ENCODE measurements at places on chromosomes 2 and 18.

DNA sequence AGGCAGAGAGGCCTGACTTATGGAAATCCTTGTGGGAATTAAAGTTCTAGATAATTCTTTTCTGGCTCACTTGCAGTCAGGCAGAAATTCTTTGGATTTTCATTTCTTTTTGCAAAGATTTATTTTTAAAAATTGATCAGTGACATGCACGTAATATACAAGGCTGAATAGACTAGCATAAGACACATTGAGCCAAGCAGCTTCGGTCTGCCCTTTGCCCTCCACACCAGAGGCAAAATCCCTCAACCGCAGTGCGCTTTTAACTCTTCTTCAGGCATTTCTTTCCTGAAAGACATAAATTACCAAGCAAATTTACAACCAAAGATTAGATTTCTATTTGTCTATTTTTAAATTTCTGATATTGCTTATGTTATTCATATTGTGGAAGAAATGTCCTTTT is 227.9 kb downstream of the LOXHD1 start:
- no peak for DNase-seq

GRCh38 chr2:225599856-225600255 is 200.3 kb downstream of the NYAP2 start:
- no peak for DNase-seq

GRCh38 chr2:157229572-157229971 is 27.9 kb upstream of the GALNT5 start:
- no peak for DNase-seq

DNA sequence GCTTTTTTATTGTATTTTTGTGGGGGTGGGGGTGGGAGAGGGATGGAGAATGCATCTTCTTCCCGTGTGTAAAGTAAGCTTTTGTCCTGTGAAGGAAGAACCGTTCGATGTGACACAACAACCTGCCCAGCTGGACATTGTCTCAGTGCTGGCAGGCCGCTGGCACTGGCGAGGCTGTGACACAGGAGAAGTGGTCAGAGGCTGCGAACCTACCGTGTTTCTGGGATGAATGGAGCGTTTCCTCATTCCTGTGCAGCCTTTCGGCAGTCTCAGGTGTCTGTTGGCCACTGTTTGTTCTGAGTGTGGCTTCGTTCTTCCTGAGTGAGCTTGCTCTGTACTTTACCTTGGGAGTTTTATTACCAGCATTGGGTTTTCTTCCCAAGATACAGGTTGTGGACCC is 8.0 kb downstream of the RAMP1 start:
- DNase-seq: no peak

DNA sequence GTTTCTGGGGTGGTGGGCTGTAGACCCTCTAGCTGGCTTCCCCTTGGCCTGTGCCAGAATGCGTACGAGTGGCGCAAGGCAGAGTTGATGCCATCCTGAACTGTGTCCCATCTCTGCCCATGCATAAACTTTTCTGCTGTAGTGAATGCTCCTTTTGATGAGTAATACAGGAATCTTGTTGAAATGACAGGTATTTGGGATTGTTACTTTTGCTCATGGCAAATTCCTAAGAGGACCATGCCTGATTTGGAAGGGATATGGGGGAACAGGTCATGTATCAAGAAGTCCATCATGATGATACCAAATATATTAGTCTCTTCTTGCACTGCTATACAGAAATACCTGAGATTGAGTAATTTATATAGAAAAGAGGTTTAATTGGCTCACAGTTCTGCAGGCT is 648.0 kb downstream of the SLC4A3 start:
- DNase-seq: no peak

- no peak for DNase-seq
Measured at GRCh38 chr2:47087051-47087450, 68.1 kb downstream of the STPG4 start.

DNA sequence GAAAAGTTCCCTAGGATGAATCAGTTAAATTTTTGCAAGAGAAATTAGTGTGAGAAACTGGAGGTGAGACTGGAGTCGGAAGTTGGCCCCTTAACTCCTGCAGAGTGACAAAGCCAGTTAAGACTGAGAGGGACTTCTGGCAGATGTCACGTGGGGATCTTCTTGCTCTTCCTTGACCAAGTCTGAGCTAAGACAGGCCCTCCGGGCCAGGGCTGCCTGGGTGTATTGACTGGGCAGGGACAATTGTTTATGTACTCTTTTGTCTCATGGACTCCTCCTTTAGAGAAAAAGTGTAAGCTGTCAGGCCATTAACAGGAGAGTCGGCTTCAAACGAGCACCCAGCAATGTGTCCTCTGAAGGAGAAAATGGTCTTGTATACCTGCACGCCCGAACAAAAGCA is 48.6 kb upstream of the RALBP1 start:
- no peak for DNase-seq

DNA sequence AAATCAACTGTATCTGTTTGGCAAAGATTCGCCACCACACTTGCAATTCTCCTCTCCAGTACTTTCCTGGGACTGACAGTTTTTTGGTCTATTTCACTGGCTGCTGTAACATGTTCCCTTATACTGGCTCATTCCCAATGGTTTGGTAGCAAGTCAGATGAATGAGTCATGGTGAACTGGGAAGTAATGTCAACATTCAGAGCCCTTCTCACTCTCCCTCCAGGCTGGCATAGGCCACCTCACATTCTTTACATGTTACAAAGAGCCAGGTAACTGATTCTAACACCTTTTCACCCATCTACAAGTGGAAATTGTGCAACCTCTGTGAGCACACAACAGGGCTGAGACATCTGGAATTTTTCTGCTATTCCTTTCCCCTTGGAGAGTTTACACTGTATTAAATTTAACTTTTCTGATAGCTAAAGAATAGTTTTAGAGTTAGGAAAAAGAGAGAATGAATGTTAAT is 111.3 kb upstream of the TLK1 start:
- DNase-seq: no peak

GRCh38 chr18:37551249-37551648 is 14.3 kb downstream of the CELF4 start:
- DNase-seq: no peak

DNA sequence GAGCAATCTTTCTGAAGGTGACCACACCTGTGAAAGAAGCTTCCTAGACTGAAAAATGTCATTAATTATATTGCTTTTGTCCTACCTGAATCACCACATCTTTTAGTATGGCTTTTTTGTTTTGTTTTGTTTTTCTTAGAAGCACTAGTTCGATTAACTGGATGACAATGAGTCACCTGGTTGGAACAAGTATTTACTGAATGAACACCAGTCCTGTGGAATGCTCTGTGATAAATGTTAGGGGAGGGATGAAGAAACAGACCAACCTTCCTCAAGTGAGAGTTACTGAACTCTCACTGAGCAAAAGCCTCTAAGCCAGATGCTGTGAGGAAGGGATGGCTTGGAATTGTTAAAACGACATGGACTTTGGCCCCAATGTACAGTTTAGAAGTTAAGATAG is 26.8 kb upstream of the DCC start:
- DNase-seq: no peak

GRCh38 chr18:12030670-12031069 is 49.4 kb downstream of the IMPA2 start:
- DNase-seq: no peak

DNA sequence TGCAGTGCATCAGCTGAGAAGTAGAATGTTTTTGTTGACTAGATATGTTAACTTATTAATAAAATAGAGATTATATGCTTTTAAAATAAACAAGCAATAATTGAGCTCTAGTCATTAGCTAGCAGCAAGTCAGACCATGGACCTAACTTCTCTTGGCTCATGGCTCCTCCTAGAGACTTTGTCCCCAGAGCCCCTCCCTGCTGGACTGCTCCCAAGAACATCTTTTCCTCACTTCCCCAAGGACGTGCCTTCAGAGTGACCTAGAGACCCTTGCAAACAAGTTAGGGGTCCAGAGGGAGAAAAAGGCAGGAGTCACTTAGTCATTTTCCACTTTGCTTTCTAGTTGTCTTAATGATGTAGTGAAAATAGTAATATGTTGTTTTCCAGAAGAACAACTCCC is 312.5 kb upstream of the NRP2 start:
- no peak for DNase-seq

GRCh38 chr2:168679741-168680310 is 122.6 kb upstream of the NOSTRIN start:
- DNase-seq: no peak

DNA sequence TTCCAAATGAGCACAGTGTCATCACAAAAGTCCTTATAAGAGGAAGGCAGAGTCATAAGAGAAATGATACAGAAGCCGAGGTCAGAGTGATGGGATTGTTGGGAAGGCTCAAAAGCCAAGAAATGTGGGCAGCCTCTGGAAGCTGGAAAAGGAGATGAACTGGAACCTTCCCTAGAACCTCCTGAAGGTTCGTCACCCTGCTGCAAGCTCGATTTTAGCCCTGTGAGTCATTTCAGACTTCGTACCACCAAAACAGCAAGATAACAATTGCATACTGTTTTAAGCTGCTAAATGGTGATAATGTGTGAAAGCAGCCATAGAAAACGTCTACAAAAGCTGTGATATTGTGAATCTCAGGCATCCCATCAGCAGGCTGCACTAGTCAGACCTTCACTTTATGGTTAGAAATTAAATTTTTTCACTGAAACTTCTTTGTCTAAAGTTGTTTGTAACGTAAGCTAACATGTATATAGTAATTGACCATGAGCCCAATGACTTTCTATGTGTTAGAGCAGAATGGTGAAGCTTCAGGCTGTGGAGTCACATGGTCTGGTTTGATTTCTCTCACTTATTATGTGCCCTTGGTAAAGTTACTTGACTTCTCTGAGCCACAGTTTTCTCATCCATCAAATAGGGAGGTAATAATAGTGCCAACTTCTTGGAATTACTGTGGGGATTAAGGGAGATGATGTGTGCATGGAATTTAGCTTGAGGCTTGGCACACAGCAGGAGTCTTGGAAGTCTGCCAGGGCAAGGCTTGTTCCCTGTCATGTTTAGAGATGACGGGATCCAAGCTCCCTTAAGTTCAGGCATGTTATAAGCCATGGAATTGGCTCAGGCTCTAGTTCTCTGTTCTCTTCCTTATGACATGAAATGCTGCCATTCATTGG is 132.0 kb upstream of the CCDC195 start:
- DNase-seq: no peak

- DNase-seq: no peak
Measured at GRCh38 chr2:113697516-113697915, 58.9 kb downstream of the SLC35F5 start.

GRCh38 chr2:189347540-189347939 is 93.7 kb upstream of the WDR75 start:
- no peak for DNase-seq

- no peak for DNase-seq
Measured at GRCh38 chr2:10228611-10229365, 73.9 kb upstream of the HPCAL1 start.

DNA sequence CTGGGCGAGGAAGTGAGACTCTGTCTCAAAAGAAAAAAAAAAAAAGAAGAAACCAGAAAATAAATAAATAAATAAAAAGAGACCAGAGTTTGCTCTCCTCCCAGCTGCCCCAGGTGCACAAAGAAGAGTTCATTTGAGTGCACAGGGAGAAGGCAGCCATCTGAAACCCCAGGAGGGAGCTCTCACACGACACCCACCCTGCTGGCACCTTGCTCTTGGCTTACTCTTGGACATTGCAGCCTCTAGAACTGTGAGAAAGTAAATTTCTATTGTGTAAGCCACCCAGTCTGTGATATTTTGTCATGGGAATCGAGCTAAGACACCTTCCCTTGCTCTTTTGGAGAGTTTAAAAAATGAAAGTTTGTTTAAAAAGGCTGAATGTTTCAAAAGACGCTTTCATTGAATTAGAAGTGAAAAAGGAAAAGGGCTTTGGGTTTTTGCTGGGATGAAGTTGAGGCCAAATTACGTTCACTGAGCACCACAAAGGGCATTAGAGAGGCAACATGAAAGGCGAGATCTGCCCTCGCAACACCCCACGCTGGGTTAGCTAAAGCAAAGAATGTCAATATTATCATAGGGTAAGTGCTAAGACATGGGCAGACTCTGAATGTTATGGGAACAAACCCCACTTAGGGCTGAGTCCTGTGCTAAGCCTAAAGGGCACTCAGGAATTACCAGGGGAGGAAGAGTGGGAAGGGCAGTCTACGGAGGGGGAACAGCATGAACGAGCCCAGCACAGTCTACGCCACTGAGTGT is 128.9 kb upstream of the RIOK3 start:
- DNase-seq: no peak

GRCh38 chr18:22639561-22639960 is 221.8 kb upstream of the CTAGE1 start:
- no peak for DNase-seq

DNA sequence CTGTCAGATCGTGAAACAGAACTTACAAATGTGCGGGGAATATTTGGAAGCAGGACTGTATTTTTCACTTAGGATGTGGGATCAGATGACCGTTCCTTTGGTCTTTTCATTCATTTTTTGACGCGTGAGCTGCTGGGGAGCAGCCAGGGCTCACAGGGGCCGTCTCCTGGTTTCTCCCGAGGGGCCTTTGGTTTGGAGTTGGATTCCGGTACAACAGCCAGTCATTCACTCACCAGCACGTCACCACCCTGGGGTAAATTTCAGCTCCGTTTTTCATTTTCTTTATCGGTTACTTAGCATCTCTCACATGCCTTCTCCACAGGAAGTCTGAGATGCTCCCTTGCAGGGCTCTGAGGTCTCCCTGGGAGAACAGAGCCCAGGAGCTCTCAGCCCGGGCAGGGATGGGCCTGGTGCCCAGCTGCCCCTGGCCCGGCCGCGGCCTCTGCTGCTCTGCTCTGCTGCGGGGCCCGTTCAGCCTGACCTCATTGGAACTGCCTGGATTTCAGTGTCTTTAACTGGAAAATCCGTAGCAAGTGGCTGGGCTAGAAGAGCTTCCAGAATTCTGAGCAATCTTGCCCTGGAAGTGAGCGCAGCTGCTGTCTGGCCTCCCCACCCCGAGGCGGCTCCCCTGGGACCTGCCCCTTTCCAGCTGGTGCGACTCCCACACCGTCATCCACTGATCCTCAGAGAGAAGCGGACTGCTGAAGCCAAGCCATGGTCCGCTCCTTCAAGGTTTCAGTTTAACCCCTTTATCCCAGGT is 335.6 kb downstream of the EIPR1 start:
- DNase-seq: no peak

- no peak for DNase-seq
Measured at GRCh38 chr2:120551522-120551921, 184.1 kb upstream of the GLI2 start.

GRCh38 chr2:141380008-141380979 is 750.5 kb downstream of the LRP1B start:
- no peak for DNase-seq

GRCh38 chr2:195602687-195603086 is 54.3 kb upstream of the SLC39A10 start:
- no peak for DNase-seq

DNA sequence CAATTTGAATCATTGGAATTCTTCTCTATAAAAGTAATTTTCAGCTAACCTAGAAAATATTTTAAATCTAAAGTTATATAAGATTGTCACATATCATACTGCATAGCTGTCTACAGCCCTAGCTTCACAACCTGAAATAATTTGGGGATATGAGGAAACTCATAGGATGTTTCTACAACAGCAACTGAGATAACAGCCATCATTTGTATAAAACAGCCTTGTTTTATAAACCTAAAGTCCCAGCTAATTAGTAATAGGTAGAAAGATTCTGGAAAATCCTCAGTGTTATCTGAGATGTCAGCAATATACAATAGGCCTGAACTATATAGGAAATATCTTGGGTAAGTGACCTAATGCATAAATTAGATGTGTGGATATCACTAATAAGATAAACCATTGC is 47.6 kb upstream of the TSPYL6 start:
- DNase-seq: no peak
